ENCODE measurements at places on chromosomes 12 and 14. TPM values are rescaled to one million over a fixed set of nuclear protein-coding genes. Genes with fewer than 3 reads are reported as not detected.

Gene RNASE11
- total RNA-seq: not detected

Gene CCDC177
- not detected for total RNA-seq

Gene FAM186B
- 0.30 TPM for total RNA-seq

Gene KRT3
- total RNA-seq: not detected

Data from osteocyte (in vitro differentiated cells).